ENCODE measurements at places on chromosomes 1 and 21.

DNA sequence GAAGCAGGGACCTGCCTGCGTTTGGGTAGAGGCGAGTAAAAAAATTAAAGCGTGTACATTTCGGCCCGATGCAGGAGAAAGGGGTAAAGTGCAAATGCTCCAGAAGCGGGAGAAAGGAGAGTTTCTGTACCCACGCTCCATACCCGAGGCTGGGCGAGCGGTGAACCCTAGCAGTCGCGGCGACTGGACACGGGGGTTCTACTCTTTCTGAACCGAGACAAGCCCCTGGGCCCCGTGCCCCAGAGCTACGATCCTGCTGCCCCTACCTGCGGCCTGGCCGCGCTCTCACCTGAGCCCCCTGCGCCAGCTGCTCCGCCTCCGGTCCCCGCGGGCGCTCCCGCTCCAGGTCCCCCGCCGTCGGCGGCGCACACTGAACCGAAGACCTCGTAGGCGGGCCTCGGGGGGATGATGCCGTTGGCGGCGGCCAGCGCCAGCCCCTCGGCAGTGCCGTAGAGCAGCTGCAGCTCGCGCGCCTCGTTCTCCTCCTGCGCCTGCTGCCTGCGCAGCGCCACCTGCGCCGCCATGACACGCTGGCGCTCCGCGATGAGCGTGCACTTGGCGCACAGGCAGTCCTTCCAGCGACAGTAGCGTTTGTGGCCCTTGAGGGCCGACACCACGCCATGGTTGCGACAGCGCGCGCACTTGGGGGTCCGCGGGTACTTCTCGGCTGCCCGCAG, 2.4 kb downstream of the DMRTA2 start:
- peak; percentile 72 for DNase-seq

DNA sequence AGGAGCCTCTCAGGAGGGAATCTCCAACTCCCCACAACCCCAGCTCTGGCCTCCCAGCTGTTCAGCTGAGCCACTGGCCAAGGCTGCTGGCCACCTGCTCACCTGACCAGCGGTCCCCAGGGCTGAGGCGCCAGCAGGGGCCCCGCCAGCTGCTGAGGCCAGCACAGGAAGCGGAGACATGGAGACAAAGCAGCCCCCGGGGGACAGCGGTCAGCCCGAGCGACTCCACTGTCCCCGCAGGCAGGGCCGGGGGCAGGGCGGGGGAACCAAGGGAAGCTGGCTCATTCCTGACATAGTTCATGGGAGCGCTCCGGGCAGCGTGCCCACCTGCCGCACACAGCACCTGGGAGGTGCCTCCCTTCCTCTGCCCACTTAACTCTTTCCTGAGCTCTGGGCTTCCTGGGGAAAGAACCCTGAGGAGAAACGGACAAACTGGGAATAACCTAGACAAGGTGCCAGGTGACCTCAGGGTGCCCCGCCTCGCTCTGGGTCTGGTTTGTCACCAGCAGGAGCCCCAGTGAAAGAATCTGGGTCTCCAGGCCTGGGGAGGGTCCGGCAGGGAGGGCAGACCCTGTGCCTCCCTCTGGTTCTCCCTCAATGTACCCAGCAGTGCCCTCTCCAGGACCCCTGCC, 10.7 kb downstream of the EPHA2 start:
- peak; percentile 68 for DNase-seq

GRCh38 chr1:65432918-65433317, 12.4 kb downstream of the LEPR start:
- peak; percentile 52 for DNase-seq

GRCh38 chr1:55078470-55078869, 39.1 kb downstream of the PCSK9 start:
- DNase-seq = no peak

DNA sequence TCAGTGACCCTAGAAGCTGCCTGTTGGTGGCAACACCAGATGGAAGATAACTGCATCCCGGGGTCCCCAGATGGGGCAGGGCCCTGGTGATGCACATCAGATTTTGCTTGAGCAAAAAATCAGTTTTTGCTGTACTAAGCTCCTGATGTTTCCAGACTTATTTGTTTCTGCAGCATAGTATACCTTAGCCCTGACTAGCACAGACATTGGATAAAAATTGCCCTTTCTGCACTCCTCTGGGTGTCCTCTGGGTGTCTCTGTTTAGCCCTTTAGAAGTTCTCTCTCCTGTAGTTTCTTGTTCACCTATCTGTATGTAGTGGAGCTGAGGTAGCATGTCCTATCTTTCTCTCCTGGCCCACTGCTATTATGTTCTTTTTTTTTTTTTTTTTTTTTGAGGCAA, 30.3 kb upstream of the PLA2G2C start:
- DNase-seq = peak; percentile 60

DNA sequence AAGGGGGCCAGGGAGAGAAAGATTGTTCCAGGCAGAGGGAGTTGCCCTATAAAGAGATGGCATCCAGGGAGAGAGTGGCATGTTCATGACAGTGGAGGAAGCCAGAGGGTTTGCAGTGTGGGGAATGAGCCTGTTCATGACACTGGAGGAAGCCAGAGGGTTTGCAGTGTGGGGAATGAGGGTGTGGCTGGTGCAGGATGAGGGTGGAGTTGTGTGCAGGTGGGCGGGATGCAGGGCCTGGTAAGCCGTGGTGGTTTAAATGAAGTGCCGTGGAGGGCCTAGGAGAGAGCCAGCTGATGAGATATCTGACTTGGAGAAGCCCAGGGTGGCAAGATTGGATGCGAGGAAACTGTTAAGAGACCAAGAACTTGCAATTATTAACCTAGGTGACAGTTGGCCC, 131.8 kb downstream of the CAMTA1 start:
- DNase-seq = no peak

- peak; percentile 94 for DNase-seq
Observed at GRCh38 chr1:12615865-12616708, 1.9 kb downstream of the DHRS3 start.

DNA sequence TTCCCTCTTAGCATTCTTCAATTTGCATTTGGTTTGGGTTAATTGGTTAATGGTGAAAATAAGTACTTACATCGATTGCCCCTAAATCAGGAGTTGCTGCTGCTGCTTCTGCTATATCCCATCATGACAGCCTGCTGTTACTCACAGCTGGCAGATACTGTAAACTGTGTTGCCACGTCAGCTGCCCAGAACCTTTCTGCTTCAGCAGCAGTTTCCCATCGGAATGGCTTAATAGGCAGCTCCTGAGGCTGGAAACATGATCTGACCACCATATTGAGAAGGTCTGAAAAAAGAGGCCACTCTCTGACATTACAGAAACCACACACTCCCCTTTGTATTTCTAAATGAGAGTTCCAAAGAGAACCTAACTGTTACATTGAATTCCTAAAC, 14.3 kb upstream of the SEC16B start:
- DNase-seq = peak; percentile 59

DNA sequence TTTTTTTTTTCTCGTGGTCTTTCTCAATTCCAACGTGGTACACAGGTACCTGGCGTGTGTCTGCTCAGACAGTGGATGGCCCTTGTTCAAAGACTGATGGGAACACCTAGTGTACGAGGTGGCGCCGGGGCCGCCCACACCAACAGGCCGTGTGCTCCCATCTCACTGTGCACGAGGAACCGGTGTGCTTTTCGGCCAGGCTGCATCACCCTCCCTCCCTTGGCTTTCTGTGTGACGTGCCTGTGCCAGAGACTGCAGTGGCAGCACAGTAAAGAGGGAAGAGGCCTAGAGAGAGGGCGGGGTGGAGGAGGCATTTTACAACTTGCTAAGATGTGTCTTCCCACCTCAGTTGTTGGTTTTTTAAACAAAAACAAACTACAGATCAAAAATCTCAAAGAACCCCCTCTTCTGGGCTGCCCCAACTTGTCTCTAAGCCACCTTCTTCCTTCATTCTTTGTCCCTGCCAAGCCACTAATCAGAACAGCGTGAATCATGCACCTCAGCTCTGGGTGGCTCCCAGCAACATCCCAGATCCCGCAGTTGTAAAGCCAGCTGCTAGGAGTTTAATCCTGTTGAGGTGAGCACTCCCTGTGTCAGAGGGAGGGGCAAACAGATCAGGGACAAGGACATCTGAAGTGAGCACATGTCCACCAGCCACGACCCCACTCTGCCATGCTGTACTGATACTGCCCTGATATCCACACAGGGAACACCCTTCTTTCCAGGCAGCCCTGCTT, 20.7 kb downstream of the IRF2BP2 start:
- DNase-seq = no peak

- DNase-seq = no peak
Observed at GRCh38 chr1:204319027-204319426, 40.7 kb downstream of the PLEKHA6 start.

DNA sequence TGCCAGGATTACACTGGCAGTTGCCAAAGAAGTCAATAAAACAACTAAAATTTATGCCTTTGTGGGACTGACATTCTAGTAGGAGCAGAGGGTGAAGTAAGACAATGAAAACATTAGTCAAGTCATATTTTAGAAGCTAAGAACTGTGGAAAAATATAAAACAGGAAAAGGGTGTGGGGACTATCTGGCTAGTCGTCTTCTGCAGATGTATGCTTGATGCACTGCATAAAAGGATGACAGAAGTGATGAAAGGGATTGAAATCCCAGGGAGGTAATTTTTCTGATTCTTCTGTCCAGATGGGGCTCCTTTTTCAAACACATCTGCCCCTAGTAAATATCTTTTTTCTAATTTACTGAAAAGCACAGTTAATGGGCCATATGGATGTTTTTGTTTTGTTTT, 706.3 kb downstream of the ADGRL2 start:
- DNase-seq = no peak

- DNase-seq = no peak
Observed at GRCh38 chr1:11979028-11979850, 1.0 kb upstream of the MFN2 start.

- peak; percentile 47 for DNase-seq
Observed at GRCh38 chr1:204685236-204686006, at the start of gene LRRN2. Gene LRRN2 (minus strand): TSS chr1:204685738. CDS start chr1:204619992, 65,746 bp downstream.

DNA sequence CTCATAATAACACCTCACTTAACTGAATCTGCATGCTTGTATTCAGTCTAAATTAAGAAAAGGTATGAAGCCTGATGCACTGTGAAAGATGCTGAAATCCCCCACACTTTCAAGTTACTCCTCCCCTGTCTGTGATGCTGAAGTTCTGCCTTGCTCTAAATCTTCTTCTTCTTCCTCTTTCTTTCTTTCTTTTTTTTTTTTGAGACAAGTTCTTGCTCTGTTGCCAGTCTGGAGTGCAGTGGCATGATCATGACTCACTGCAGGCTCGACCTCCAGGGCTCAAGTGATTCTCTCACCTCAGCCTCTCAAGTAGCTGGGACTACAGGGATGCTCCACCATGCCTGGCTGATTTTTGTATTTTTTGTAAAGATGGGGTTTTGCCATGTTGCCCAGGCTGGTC, 231.0 kb upstream of the B3GALT2 start:
- no peak for DNase-seq

GRCh38 chr21:33330726-33331125, 6.0 kb downstream of the IFNAR1 start:
- DNase-seq = no peak

GRCh38 chr1:159802111-159802510, at the start of gene FCRL6:
Gene FCRL6 (plus strand): TSS chr1:159802360. CDS start chr1:159802425, 65 bp downstream.
- DNase-seq = no peak

DNA sequence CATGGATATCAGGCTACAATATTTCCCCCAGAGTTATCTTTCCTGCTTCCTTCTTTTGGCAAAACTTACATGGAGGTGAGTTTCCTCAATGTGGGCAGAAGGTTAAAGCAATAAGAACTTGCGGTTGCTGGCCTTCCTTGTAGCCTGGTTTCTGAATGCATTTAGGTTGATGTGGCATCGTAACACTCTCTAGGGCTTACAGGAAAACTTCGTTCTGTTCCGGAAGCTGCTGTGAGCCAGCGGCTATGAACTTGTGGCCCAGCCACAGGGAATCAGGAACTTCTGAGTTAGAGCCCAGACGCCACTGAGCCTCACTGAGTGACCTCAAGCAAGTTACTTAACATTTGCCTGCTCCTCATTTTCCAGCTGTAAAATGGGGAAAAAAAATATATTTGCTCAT, 623.4 kb upstream of the ADAMTS5 start:
- DNase-seq = peak; percentile 21

All from GM23338 (cell line).